Mucosa of gallbladder (tissue), 1 donor: ENCODE measurements at places on chromosomes 4 and X.

DNA sequence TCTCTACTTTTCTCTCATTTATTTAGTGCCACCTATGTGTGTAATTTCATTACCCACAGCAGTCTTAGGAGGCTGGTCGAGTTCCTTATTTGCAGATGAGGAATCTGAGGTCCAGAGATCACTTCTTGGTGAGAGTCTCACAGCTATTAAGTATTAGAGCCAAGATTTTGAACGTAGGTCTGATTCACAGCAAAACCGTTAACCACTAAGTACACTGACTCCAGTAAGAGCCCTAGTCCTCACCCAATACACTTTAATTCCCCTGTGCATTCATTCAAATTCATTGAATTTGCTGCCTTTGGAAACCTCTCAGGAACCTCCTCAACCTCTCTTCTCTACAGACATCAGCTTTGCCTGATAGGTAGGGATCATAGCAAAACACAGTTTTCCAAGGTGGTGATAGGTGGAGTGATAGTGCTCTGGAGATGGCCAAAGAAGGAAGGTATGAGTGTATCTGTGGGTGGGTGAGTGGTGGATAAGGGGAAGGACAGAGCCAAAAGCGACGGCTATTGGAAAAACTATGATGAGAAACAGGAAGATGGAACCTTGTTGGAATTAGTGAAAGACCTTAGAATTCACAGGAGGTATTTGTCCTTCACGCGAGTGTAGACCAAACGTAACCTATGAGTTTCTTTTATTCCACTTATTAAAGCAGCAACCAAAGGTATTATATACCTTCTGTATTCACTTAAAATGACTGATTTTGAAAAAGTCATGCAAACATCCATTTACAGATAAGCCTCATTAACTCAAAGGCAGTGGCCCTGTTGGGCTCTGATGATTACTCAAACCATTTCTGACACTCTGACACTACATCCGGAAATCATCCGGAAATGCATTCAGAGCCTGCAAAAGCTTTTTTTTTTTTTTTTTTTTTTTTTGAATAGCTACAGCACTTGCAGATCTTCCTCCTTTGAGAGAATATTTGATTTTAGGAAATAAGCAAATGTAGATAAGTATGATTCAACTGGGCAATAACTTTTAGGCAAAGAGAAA is 6.3 kb downstream of the FMR1 start:
- no peak for DNase-seq

GRCh38 chr4:128241425-128241913 is 46.1 kb downstream of the PGRMC2 start:
- peak; percentile 25 for DNase-seq

DNA sequence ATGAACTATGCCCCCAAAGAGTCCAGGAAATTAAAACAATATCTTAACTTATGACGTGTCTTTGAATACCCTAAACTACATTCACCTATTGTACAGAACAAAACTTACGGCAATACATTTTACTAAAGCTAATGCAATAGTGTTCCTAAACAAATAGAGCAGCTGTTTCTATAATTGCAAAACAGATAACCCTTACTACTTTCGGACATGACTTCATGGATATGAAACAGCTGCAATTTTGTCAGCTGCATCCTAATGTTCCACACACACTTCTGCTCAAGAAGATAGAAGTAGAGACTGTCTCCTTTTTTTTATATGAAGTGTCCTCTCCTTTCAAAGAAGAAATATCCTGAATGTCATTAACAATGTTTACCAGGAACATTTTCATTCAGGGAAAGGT is 174.9 kb downstream of the ACTRT1 start:
- DNase-seq, result no peak

GRCh38 chr4:31125496-31125895 is 405.3 kb downstream of the PCDH7 start:
- DNase-seq, result no peak

GRCh38 chr4:83074086-83074704 is 39.2 kb downstream of the COPS4 start:
- DNase-seq, result peak; percentile 41

GRCh38 chrX:129646566-129647417 is 8.0 kb downstream of the APLN start:
- no peak for DNase-seq

- no peak for DNase-seq
These were observed 98.4 kb downstream of the PCDH7 start for GRCh38 chr4:30818541-30818940.

GRCh38 chrX:129823115-129823514 is 20.6 kb downstream of the ZDHHC9 start:
- DNase-seq, result peak; percentile 18

GRCh38 chr4:185080545-185080944 is 62.3 kb downstream of the HELT start:
- DNase-seq, result no peak

- no peak for DNase-seq
These were observed 77.8 kb downstream of the SORBS2 start for GRCh38 chr4:185734214-185734613.

DNA sequence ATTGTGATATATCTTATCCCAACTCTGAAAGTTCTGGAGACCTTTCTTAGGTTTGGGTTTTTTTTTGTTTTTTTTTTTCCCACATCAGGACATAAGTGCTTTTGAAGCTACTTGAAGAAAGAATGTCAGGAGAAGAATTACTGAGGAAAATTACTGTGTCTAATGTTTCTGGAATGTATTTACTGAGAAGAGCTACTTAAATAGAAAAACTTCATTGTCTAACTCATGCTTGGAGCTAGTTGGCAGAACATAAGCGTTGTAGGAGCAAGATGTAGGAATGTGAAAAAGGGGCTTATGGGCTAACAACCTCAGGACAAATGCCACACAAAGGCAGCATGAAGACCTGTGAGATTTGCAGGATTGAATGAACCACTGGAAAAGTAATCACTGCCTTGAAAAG is 166.6 kb upstream of the GLRA2 start:
- no peak for DNase-seq

DNA sequence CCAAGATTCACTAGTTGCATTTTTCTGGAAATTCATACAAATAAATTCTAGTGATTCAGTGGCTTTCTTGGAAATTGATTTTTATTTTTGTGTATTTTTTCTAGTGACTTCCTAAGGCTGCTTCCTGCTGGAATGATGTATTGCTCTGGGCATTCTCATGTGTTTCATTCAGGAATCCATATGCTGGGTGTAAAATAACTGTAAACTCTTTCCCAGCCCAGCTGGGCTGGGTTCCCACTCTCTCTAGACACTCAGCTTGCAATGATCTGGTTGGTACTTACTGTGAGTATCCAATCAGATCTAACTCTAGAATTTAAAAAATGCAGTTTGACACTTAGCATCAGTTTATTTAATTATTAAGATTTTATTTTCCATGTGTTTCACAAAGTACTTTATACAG is 882.2 kb downstream of the STIM2 start:
- no peak for DNase-seq

GRCh38 chrX:74295101-74295500 is 8.9 kb upstream of the ZCCHC13 start:
- DNase-seq, result no peak

GRCh38 chr4:167234316-167234881 is at the start of gene SPOCK3:
Gene SPOCK3, minus strand, starts transcription at chr4:167234494.
- DNase-seq, result peak; percentile 35

DNA sequence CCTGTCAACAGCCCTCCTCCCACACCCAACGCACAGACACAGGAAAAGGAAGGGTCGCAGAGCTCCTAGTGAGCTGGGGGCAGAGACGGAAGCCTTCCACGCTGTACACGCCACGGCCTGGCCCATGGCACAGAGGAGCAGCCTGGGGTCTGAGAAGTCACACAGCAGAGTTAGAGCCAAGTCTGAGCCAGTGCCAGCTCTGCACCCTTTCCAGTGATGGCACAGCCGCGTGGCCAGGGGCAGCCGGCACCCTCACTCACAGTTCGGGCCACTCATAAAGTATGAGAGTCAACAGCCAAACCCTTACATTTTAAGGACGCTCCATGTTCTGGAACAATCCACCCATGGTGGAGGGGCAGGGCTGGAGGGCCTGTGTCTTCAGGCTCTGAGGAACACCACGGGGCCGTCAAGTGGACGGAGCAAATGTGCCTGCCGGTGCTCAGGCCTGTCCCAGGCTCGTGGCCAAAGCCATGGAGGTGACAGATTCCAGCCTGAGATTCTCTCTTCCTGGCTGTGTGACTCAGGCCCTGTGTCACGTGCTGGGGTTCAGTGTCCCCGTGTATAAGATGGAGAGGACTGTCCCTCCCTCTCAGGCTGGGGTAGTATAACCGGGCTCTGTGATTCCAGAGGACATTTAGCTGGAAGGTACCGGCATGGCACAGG is 91.2 kb downstream of the ABLIM2 start:
- no peak for DNase-seq

GRCh38 chr4:156598138-156598681 is 373.4 kb downstream of the PDGFC start:
- DNase-seq, result no peak

GRCh38 chrX:147811803-147812202 is 99.9 kb upstream of the FMR1 start:
- no peak for DNase-seq

- DNase-seq, result no peak
These were observed 52.6 kb downstream of the HPRT1 start for GRCh38 chrX:134512566-134512965.

DNA sequence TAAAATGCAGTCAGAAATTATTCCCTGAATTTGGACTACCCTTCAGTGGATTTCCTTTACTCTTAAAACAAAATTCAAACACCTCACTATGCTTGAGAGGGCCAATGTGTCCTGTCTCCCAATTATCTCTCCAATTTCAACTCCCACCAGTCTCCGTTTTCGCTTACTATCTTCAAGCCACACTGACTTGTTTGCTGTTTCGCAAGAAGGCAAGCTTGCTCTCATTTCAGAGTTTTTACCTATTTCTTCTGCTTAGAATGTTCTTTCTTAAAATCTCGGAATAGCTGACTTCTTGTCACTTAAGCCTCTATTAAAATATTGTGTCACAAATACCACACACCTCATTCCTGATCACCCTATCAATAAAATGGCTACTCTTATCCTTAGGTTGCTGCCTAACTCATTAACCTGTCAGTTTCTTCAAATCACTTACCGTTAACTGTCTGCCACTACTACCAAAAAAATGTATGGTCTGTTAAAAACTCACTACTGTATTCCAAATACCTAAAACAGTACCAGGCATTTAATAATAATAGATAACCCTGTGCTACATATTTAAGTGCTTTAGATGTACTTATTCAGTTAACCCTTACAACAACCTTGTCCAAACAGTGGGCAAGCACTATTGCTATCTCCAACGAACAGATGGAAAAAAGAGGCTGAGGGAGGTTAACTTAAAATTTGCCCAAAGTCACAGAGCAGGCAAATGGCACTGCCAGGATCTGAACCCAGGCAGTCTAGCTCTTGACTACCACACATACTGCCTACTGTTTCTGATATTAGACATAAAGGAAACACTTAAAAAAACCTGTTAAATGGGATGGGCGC is 2.9 kb downstream of the UBA6 start:
- no peak for DNase-seq

- DNase-seq, result no peak
These were observed 1.5 kb downstream of the ASMTL start for GRCh38 chrX:1451251-1451660.
